Omental fat pad (tissue), 4 donors: ENCODE measurements at places on chromosomes 3 and 15. TPM values are rescaled to one million over a fixed set of nuclear protein-coding genes. Genes with fewer than 3 reads are reported as not detected.

DNA sequence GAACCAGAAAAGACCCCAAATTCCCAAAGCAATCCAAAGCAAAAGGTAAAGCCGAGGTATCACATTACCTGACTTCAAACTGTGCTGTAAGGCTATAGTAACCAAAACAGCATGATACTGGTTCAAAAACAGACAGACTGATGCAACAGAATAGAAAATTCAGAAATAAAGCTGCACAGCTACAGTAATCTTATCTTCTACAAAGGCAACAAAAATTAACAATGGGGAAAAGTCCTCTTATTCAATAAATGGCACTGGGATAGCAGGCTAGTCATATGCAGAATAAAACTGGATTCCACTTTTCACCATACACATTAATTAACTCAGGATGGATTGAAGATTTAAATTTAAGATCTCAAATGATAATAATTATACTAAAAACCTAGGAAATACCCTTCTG lies 392.6 kb upstream of the CBLB start:
- no peak for DNase-seq

DNA sequence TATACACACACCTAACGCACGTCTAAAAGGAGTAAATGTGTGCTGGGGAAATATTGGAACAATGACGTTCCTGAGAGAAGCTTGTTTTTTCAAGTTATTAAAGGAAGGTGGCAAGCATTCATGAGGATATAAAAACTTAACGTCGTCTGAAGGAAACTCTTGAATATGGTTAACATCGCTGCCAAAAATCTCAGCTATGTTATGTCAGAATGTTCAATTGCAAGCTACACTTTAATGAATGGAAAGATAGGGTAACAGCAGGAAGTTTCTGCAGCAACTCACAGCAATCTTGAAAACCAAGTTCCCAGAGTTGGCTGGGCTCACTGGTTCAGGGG lies 54.3 kb upstream of the MEF2A start:
- DNase-seq = no peak

- no peak for DNase-seq
These were observed 171.6 kb downstream of the SV2B start for GRCh38 chr15:91271565-91272153.

GRCh38 chr3:130851277-130851676 lies 42.6 kb upstream of the ATP2C1 start:
- no peak for DNase-seq

DNA sequence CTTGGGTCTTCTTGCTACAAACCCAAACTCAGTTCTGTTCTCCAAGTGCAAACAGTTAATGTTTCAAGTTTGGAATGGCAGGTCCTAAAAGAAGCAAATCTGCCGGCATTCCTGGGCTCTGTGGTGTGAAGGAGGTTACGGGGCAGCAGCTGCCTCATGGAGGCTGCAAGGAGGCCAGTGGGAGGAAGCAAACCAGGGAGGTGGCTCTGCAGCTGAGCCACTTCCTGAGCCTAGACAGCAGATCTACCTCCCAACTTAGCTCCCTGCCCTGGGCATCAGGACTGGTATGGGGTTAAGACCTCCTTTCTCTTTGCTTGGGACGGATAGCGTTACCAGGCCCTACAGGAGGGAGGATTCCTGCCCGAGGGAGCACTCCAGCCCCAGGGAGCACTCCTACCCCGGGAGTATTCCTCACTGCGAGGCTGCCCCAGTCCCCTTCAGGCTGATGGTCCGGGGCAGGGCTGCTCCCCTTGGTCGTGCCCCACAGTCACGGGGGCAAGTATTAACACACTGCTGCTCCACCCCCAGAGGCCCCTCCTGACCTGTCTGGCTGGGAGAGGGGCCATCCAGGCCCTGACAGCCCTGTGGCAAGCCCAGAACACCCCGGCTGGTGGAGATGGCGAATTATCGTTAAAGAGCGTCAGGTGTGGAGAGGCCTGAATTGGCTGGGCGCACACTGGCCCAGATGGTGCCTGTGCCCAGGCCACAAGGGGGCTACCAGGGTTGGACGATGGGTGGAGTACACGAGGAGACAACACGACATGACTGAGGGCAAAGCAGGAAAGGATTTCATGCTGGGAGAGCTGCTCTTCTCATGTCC lies 129.9 kb downstream of the ATP10A start:
- DNase-seq = no peak

GRCh38 chr15:82168296-82168695 lies 94.2 kb downstream of the EFL1 start:
- DNase-seq = no peak

DNA sequence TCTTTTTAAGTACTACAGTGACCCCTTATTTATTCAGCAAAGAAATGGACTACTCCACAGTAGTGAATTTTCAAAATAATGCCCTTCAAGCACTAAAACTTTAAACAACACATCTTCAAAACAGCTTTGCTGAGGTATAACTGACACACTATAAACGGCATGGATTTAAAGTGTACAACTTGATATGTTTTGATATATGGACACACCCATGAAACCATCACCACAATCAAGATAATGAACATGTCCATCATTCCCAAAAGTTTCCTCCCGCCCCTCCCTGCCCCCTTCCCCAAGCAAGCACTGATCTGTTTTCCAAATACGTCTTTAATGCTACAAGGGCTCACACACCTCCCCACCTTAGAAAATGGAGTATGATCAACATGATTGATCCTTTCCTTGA lies 1.6 kb upstream of the FURIN start:
- no peak for DNase-seq

GRCh38 chr3:187550446-187550845 lies 119.7 kb downstream of the SST start:
- no peak for DNase-seq

DNA sequence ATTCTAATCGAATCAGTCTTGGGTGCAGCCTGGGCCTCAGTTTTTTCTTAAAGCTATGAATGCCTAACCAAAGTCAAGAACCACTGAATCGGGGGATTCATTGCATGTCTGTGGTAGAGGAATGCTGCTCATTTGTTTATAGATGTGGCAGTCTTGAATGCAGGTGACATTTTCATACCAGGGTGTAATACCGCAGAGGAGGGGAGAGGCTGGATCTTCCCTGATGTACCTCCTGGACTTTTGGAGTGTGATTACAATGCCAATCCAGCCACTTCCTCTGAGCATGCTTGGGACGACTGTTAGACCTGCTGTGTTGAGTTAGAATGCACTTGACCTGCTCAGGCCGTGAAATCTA lies 42.7 kb downstream of the GOLGA6A start:
- DNase-seq = no peak

GRCh38 chr3:173191611-173192010 lies 50.6 kb upstream of the SPATA16 start:
- no peak for DNase-seq

- no peak for DNase-seq
These were observed 290.4 kb upstream of the CTDSPL start for GRCh38 chr3:37571269-37571668.

DNA sequence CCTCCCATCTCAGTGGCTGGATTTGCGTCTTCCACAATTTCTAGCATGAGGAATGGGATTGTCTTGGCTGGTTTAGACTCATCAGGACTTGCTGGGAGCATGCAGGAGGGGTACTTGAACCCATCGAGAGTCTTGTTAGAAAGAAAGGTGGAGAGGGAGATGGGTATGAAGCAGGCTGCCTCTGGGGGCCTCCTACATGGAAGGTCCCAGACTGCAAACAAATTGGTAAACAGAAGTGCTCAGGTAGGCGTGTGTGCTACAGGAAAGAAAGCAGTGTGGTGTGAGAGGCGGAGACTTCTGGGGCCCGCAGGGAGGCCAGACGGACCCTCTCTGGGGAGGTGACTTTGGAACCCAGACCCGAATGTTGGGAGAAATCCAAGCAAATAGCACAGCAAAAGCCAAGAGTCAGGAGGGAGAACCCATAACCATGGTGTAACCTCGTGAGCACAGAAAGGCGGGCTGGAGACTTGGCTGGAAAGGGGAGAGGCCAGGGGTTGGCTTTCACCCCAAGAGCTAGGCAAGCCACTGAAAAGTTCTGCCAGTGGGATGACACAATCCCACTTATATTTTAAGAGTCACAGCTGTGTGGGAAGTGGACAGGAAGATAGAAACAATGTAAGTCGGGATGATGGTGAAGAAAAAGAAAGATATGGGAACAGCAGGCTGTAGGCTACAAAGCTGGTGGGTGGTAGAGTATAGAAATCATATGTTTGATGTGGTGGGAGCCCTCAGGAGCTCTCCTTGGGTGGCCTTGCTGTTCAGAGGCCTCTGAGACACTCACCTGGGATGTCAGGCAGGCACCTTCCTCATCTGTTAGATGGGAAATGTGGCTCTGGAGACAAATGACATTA lies 130.1 kb upstream of the PRR20G start:
- no peak for DNase-seq

- no peak for DNase-seq
These were observed 343.5 kb upstream of the TRIM42 start for GRCh38 chr3:140334132-140334929.

GRCh38 chr3:189824629-189825312 lies 193.6 kb downstream of the TP63 start:
- no peak for DNase-seq

GRCh38 chr3:69764861-69765260 lies 25.6 kb downstream of the MITF start:
- DNase-seq = no peak

DNA sequence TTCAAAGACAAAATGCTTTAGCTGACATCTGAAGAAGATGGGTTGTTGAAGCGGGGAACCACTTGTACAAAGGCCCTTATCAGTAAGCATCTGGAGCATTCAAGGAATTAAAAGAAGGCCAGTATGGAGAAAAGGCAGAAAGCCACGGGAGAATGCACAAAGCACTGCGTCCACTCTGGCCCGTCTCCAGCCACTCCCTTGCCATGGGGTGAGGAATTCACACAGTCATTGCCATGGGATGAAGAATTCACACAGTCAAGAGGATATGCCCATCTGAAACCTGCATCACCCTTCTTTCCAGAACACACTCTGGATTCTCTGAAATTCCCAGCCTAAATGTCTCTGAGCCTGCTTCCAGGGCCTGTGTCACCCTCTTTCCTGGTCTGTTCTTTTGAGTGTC lies 26.7 kb upstream of the STAG1 start:
- DNase-seq = no peak

DNA sequence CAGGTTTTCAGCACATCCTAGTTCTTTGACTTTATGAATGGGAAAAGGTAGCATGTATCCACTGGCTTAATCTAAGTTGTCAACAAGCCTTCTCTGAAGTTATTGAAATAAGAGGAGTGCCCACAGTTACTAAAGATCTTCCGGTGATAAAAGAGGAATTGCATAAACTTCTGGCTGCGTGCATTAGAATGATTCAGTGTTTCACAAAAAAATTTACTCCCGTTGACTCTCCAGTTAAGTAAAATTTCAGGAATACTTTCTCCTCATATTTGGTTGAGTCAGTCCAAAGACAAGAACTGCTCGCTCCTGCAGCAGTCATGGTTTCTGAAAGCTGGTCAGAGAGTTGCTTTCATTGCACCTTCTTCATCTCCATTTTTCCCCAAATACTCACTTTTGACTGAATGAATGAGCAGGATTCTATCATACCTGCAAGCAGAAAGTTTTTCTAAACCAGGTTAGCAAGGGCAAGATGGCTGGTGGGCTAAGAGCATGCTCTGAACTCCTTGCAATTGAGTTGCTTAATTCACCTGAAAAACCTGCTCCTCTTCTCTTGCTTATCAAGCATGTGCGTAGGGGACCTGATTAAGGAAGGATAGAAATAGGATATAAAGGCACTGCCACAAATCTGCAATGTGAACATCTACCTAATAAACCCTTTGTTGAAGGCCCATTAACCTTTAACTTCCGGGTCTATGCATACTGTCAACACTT lies 64.2 kb upstream of the TIMP4 start:
- DNase-seq = no peak

GRCh38 chr3:53122933-53123305 lies 7.3 kb downstream of the RFT1 start:
- no peak for DNase-seq

IQGAP1 gene
- total RNA-seq = 271 TPM

TM6SF1 gene
- 13.4 TPM for total RNA-seq

SPINK8 gene
- total RNA-seq = not detected

AGBL1 gene
- not detected for total RNA-seq

MCTP2 gene
- total RNA-seq = 32.9 TPM
